ENCODE measurements at places on chromosomes 5 and 9.
A peak's percentile ranks its signal among the peaks of the same experiment; 100 is the strongest.

GRCh38 chr5:83777856-83778255 is 57.2 kb upstream of the HAPLN1 start:
- DNase-seq = no peak

DNA sequence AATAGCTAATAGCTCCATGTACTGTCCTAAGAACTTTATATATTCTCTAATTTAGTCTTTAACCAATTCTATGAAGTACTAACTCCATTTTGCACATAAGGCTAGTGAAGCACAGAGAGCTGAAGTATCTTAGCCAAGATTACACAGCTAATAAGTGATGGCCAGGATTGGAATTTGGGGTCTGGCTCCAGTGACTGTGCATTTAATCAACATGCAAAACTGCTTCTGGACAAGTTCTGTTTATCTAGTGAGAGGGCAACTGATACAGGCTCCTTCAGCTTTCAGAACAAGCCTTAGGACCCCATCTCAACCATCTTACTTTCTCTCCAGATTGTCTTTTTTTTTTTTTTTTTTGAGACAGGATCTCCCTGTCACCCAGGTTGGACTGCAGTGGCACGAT is 21.3 kb downstream of the SLC25A25 start:
- no peak for DNase-seq

GRCh38 chr5:133236976-133237375 is 185.2 kb downstream of the HSPA4 start:
- DNase-seq = no peak

- DNase-seq = no peak
Measured at GRCh38 chr9:123682746-123683145, 247.2 kb downstream of the DENND1A start.

GRCh38 chr9:128218518-128219389 is 15.6 kb downstream of the DNM1 start:
- DNase-seq = no peak

DNA sequence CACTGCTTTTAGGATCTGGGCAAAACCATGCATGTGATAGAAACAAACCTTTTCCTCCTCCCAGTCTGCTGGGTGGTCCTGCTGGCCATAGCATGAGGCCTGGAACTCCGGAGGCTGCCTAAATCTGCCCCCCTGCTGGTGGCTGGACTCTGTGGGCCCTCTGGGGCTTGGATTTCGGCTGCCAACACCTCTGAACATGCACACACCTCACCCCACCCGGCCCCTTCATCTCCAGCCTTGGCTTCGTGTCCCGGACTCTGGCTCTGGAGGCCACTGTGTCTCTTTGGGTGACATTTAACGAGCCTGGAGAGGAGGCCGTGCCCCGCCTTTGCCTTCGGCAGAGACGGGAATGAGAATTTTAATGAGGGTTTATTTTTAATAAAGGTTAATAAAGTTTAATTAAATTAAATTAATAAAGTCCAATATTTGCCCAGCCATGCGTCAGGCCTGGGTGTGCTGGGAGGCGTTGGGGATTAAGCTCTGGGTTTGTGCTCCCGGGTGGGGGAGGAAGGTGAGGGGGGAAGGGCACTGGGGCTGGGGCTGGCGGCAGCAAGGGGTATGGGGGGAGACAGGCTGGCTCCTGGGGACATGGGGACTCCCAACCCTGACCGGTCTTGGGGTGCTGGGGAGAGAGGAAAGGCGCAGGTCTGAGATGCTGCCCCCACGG is 251.8 kb downstream of the PBX3 start:
- DNase-seq = no peak

DNA sequence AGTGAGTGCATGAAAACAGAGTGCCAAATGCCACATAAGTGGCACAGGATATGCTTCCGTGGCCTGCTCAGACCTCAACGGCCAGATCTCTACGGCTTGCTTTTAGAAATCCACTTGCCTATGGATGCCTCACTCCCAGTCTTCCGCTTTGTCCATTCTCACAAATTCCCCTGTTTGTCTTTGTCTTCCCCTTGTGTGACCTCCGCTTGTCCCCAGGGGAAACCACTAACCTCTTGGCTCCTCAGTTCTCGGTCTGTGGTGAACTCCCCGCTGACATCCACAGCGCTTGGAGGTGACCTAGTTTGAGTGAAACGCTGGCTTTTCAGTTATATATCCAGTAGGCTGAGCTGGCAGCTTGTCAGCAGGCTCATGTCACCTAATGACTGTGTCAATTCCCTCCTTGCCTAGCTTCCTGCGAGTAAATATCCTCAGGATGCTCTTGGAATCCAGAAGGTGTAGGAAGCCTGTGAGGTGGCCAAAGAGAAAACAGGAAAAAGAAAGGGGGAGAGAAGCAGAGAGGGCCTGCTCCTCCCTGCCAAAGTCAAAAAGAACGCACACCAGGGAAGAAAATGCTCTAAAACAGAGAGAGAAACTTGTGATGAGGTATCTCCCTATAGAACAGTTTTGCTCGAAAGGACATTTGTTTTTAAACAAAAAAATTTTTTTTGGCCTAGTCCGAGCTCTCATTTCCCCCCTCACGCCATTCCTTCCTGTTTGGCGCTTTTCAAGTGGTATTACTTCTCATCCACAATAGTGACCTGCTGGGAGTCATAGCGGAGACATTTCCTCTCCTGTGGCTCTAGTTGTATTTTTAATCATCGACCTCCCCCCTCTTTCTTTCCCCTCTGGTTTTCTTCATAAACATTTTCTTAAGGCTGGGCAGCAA is 101.6 kb upstream of the SPRY4 start:
- no peak for DNase-seq

DNA sequence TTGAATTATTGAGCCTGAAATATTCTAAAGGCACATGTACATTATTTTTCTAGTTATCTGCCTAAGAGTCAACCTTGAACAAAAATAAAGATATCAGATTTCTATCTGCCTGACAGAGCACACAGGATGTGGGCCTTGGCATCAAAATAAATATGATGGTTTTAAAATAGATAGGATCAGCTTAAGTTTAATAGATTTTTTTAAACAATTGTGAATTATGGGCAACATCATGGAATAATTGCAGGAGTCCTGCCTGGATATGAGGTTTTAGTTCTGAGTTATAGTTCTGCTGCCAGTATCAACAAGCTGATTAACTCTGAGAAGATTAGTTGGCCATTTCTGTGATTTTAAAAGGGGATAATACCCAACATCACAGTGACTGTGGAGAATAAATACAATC is 107.0 kb upstream of the PCA3 start:
- no peak for DNase-seq

GRCh38 chr5:34930870-34931269 is 1.5 kb downstream of the DNAJC21 start:
- DNase-seq = no peak

GRCh38 chr5:115461506-115462290 is 82.9 kb downstream of the FEM1C start:
- no peak for DNase-seq

DNA sequence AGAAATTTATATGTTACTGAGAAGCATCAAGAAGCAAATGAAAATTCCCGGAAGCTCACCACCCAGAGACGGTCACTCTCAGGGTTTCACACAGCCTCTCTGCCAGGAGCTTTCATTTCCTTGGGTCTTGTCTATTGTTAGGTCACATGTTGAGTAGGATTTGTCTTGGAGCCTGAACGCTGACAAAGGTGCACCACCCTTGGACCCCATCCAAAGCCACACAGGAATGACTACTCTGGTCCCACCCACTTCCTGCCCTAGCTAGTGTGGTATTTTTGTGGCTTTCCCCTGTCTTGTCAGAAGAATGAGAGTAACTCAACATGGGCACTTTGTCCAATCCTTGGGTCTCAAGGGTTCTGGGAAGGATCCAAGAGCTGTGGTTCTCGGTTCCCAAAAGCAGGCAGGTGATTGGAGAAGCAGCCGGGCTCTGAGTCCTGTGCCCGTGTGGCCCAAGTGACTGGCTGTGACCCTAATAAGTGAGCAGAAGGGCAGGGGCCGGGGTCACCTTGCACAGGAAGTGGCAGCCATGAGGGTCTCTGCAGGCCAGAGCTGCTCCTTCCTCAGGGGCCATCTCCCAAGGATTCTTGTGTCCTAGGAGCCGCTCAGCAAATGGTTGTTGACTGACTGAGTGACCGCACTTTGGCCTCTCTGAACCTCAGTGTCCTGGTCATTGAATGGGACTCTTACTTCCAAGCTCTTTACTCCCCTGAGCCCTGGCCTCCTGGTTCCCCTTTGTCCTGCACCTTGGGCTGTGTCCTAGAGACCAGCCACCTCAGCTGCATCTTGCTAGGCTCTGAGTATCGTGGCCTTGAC is 6.9 kb downstream of the FGD3 start:
- peak; percentile 24 for DNase-seq

DNA sequence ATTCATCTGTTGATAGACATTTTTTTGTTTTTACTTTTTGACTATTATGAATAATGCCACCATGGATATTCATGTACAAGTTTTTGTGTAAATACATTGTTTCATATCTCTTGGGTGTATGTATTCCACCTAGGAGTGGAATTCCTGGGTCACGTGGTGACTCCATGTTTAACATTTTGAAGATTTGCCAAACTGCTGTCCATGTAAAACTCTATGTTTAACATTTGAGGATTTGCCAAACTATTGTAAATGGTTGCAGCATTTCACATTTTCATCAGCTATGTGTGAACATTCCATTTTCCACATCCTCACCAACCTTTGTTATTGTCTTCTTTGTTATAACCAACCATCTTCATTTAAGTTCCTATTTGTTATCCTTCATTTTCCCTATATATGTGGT is 12.2 kb downstream of the TMEFF1 start:
- DNase-seq = no peak

DNA sequence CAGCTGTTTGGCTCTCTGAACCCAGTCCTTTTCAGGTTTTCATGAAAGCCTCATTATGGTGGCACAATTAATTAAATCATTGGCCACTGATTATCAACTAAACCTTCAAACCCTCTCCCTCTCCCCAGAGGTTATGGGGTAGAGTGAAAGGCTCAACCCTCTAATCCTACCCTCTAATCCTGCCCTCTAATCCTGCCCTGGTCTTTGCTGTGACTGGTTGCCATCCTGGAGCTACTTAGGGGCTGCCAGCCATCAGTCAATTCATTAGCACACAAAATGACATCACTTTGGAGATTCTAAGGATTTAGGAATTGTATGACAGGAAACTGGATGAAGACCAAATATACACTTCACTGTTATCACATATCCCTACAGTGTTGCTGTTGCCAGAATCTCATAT is 36.1 kb downstream of the ANKS6 start:
- DNase-seq = no peak

- DNase-seq = no peak
Measured at GRCh38 chr9:127846443-127847177, 7.8 kb downstream of the ENG start.

GRCh38 chr9:98644011-98644410 is 64.7 kb downstream of the GABBR2 start:
- DNase-seq = no peak

- DNase-seq = no peak
Measured at GRCh38 chr9:87108661-87109060, 161.4 kb upstream of the GAS1 start.

DNA sequence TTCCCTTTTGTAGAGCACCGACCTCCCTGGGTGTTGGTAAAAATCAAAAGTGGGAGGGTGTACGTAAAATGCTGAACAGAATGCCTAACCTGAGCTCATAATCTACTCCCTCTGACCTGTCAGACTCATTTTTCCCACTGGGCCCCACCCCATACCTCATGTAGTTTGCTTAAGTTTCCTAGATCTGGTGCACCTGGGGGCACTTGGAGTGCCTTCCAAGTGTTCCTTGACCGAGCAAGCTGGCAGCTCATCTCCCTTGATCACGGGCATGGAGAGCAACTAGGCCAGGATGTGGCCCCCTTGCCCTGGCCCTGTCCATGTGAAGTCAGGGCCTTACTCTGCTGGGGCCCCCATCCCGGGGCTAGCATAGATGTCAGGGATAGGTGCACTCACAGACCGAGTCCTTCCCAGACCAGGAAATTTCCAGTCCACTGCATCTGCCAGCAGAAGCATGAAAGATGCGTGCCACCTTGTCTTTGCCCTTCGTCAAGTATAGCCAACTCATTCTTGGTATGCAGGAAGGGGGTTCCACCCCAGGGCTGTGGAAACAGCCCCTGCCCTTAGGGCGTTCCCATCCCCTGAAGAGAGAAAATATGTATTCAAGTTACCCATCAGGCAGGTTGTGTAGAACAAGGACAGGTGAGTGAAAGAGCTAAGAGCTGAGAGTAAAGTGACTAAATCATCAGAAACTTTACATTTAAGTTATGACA is 41.9 kb downstream of the SLC22A5 start:
- DNase-seq = no peak

DNA sequence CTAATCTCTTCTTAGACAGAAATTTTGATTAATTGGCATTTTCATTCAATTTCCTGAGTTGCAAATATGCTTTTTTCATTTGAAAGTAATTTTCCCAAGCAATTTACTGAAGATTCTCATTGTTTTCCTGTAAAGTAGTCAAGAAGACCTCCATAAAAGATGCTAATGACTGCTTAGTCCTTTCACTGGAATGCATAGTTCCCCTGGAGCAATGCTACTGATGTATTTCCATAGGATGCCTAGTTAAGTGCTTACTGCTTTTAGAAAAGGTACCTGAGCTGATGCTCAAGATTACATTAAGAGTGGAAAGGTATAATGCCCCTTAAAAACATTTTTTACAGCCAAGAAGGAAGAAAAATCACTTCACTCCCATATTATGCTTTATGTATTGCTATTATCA is 109.2 kb upstream of the EMB start:
- no peak for DNase-seq

DNA sequence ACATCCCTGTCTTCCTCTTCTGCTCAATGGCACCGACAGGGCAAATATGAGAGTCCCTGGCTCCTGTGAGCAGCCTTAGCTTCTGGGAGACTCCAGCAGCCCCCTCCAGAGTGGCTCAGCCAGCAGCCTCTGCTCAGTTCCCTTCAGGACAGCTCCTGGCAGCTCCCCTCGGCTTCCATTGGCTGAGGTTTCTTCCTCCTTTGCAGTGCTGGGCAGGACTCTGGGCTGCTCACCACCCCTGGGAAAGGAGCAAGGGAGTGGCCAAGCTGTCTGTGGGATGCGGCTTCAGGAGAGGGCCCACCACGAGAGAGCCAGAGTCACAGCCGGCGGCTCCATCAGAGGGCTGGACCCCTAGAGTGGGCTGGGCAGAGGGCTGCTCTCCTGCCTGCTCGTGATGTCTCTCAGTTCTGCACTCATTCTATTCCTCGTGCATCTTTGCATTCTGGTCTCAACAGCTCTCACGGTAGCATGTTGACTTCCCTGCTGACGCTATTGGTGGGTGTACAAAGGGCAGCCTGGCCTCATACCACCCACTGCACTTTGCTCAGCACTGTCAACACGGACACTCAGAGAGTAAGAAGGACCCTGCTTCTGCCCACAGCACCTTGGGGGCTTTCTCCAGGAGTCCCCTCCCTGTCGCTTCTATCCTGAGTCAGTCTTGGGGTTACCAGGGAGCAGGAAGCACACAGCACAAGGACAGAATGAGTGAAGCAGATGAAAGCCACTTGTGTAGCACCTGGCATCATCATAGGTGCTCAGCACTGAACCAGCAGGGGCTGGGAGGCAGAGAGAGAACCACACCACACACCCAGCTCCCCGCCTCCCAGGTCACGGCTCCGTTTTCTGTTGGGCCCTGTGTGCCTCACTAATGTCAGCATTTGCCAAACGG is 80.9 kb upstream of the ALDH1B1 start:
- DNase-seq = no peak

DNA sequence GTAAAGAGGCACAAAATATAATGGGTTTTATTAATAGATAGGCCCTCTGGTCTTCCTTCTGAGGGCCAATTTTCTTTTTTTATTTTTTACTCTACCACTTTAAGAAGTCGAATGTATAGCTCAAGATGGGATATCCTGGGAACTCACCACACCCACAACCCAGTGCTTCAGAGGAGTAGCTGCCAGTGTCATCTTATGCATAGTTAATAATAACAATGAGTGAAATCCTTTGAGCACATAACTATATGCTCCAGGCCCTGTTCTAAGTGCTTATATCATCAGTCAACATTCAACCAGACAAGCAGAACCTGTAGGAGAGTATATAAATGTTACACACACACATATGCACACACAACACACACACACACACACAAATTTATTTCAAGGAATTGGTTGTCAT is 150.3 kb upstream of the ACTBL2 start:
- DNase-seq = no peak
